EH (cell line): ENCODE measurements at places on chromosomes 2 and 18.
A peak's percentile ranks its signal among the peaks of the same experiment; 100 is the strongest.

DNA sequence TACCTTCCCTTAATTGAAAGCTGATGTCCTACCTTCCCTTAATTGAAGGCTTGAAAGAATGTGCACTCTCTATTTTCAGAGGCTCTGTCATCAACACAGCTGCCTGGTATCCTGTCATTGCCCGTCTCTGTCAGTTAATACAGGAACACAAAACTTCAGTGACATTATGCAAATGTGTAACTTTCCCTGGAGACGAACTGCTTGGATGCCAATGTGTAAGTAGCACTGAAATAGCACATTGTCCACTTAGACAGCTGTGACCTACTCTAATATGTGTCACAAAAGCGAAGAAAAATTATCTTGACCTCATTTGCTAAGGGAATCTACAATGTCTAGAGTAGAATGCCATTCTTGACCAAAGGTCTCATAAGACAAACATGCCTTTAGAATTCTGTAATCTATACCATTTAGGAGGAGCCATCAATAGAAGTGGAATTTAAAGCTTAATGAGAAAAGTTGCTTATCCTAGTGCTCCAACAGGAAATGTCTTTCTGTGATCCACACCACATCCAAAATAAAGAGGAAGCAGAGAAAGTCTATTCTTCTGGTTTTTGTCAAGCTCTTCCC is 138.1 kb downstream of the BARD1 start:
- peak; percentile 27 for DNase-seq

DNA sequence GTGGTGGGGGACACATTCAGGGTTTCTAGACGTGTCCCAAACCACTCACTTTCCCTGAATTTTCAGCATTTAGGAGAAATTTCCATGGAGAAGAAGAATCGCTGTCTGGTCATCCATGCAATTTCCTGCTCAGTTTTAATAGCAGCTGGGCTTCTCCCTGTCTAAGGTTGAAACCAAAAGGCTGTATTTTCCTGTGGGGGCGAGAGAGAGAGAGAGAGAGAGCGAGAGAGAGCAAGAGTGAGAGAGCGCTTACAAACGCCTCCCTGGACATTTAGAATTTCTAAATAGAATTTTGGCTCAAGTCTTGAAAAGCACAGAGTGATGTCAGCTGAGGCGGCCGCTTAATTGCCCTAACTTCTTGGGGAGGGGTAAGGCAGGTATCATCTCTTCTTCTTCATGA is 110.8 kb downstream of the SETBP1 start:
- no peak for DNase-seq

DNA sequence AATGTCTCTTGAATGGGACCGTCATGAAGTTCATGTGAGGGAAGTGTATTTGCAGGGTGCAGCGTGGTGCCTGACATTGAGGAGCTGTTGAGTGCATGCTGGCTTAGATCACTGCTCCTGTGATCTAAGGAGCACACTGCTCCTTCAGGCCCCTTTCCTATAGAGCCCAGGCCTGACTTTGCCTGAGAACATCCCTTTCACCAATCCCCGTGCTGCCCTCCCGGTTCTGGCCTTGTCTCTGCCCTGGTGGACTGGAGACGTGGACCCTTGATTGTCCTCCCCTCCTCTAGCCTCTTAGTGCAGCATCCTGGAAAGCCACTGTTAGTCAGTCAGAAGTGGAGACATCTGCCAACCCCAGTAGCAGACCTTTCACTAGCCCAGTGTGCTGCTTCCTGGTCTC is 323.6 kb upstream of the HS6ST1 start:
- no peak for DNase-seq

- DNase-seq, result no peak
Measured at GRCh38 chr2:25437881-25438662, 96.3 kb upstream of the DNMT3A start.

DNA sequence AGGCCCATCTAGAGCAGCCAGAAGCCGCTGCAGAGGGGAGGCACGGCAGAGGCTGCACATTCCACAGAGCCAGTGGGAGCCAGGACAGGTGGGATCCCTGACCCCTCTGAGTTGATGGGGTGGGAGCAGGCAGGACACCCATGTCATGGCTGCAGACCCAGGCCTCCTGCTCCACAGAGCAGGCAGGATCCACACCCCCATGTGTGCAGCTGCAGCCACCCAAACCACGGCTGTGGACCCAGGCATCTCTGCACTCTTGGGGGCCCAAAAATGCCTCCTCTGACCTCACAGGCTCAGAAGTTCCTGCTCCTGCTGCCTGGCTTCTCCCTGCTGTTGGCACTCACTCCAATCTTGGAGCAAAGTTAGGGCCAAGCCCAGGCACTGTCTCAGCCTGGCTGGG is 112.3 kb upstream of the TMEM18 start:
- no peak for DNase-seq

DNA sequence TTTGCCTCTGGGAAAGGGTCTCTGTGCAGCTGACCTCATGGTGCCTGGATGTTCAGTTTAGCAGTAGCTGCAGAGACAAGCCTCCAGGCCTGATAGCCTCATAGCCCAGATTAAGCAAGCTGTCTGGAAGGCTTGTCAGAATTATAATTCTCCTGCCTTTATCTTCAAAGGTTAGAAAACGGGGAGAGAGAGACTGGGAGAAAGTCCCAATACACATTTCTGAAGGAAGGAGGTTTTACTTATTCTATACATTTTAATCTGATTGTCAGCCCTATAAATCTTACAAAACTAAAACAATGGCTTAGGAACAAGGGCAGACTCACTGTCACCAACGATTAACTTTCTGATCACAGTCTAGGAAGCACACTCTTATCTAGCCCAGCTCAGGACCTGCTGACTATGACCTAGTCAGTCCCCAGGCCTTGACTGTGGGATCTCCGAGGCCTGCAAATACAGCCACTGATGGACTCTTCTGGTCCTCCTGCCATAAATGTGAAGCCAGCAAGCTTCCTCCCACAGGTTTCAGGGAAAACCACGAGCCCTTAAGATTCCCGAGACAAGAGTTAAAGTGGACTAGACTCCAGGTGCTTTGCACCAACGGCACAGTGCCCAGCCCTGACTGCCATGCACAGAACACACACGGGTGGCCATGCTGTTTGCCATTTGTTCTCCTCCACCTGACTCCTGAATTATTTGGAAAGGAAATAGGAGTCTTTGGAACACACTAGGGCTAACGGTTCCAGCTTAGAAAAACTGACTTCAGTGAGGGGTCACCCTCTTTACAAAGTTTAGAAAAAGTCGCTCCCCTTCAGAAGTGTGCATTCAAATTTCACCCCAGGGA is 111.4 kb upstream of the SMAD7 start:
- DNase-seq, result no peak

DNA sequence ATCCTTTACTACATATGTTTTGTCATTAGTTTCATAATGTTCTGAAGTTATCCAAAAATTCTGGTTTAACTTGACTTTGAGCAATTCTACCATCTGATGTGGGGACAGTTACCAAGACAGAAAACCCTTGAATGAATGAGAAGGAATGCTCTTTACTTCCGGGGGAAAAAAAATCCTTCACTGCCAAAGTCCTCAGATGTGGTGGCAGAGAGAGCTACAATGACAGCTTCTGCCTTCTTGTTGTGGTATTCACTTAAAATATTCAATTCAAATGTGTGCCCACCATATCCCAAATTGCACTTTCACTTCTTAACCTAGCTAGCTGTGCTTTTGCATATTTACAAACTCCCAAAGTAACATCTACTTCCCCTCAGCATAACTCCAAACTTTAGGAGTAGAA is 1531.7 kb upstream of the NXPH2 start:
- DNase-seq, result no peak
